ENCODE measurements at places on chromosomes 5 and 9. TPM values are rescaled to one million over a fixed set of nuclear protein-coding genes. Genes with fewer than 3 reads are reported as not detected.

Gene C9orf72
- 4.7 TPM for polyA plus RNA-seq

Gene FAM151B
- polyA plus RNA-seq = not detected

Gene TPPP
- polyA plus RNA-seq = 1.3 TPM

Gene GFI1B
- polyA plus RNA-seq = not detected

Gene ZNF484
- polyA plus RNA-seq = 0.93 TPM

Gene IFNA13
- polyA plus RNA-seq = not detected

Gene KIF24
- polyA plus RNA-seq = 0.46 TPM

Gene IFNK
- polyA plus RNA-seq = not detected

Gene BTNL8
- 0.80 TPM for polyA plus RNA-seq

Gene DMRT3
- polyA plus RNA-seq = not detected

Gene ARSI
- 0.35 TPM for polyA plus RNA-seq

Gene CEL
- 9.9 TPM for polyA plus RNA-seq

Gene PCDHGB4
- not detected for polyA plus RNA-seq

Gene ROR2
- polyA plus RNA-seq = 12.0 TPM

Gene TMOD1
- polyA plus RNA-seq = 12.8 TPM

Gene ZNF462
- 1.8 TPM for polyA plus RNA-seq

Gene SYK
- 7.2 TPM for polyA plus RNA-seq

Gene SLC36A2
- polyA plus RNA-seq = not detected

Gene INSL4
- polyA plus RNA-seq = not detected

Gene GFM2
- polyA plus RNA-seq = 15.6 TPM

Gene HSPB3
- polyA plus RNA-seq = not detected

Gene CCDC112
- polyA plus RNA-seq = 5.7 TPM

Gene N4BP3
- polyA plus RNA-seq = 2.9 TPM

Gene OTP
- polyA plus RNA-seq = not detected
